ENCODE measurements at places on chromosomes 5 and 9.

GRCh38 chr5:1555808-1556731 is 32.3 kb upstream of the LPCAT1 start:
- DNase-seq, result no peak

GRCh38 chr9:96245399-96245798 is 56.6 kb downstream of the HSD17B3 start:
- no peak for DNase-seq

- no peak for DNase-seq
Observed at GRCh38 chr5:153660919-153661318, 170.4 kb downstream of the GRIA1 start.

- no peak for DNase-seq
Observed at GRCh38 chr9:134375011-134375390, 48.7 kb downstream of the RXRA start.

DNA sequence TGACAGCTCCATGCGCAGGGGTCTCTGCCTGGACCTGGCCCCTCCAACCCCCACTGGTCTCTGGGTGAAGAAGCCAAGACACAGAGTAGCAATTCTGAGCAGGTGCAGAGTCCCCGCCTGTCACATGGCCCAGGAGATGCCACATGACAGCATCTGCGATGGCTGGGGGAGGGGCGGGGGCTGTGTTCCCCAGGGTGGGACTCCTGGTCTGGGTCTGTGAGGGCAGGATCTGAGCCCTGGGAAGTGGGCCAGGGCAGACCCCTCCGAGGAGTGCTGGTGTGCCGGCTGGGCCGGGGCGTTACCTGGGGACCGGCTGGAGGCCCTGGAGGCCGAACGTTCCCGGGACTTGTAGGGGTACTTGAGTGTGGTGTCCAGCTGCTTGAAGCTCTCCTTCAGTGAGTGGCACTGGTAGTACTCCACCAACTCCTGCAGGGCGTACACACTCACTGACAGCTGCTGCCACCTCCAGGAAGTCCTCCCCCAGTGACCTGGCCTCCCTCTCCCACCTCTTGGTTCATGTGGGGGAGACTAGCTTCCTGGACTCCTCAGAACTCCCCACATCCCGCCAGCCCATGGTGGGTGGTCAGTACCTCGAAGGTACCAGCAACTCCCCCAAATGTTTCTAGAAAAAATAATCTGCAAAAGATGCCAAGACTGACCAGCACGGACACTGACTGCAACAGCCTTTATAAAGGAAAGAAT is 32.1 kb upstream of the SARDH start:
- peak; percentile 9 for DNase-seq

GRCh38 chr5:79318935-79319614 is 83.1 kb downstream of the JMY start:
- no peak for DNase-seq

DNA sequence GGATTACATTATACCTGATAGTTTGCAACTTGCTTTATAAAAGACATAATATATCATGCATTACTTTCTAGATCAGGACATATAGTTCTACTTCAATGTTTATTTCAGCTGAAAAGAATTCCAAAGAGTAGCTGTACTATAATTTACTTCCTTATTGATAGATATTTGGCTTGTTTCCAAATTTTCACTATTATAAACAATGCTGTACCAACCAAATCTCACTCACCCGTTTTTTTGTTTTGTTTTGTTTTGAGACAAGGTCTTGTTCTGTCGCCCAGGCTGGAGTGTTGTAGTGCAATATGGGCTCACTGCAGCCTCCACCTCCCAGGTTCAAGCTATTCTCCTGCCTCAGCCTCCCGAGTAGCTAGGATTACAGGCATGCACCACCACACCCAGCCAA is 132.7 kb downstream of the GNAQ start:
- no peak for DNase-seq

DNA sequence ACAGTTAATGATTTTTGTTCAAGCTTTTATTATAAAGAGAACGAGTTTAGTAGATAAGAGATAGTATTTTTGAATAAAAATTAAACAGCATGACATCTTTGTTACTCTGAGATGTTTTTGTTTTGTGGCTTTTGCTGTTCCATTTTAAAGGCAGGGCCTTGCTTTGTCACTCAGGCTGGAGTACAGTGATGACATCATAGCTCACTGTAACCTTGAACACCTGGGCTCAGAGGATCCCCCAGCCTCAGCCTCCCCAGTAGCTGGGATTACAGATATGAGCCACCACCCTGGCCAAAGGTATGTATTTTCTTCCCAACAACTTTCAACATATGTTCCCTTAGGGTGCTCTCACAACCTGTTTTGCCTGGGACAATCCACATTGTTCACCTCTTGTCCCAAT is 730.9 kb upstream of the RGMB start:
- DNase-seq, result no peak
